Body of pancreas (tissue), 4 donors: ENCODE measurements at places on chromosomes 13 and 19. TPM values are rescaled to one million over a fixed set of nuclear protein-coding genes. Genes with fewer than 3 reads are reported as not detected.

DNA sequence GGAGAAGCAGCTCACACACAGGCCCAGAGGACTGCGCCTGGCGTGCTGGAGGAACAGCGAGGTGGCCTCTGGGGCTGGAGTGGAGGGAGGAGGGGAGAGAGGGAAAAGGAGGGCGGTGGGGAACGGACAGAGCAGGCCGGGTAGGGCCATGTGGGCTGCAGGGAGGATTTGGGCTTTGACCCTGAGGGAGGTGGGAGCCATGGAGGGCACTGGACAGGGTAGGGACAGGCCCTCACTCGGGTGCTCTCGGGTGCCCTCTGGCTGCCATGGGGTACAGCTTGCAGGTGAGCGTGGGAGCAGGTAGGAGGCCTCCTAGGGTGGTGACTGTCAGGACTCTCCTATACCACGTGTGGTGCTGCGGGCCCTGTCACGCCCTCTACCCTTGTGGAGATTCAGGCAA, 22.8 kb downstream of the PLIN4 start:
- no peak for DNase-seq

- no peak for DNase-seq
These were observed 29.8 kb upstream of the SPACA7 start for GRCh38 chr13:112346173-112346898.

GRCh38 chr13:22210134-22210930, 539.5 kb downstream of the FGF9 start:
- DNase-seq, result no peak

DNA sequence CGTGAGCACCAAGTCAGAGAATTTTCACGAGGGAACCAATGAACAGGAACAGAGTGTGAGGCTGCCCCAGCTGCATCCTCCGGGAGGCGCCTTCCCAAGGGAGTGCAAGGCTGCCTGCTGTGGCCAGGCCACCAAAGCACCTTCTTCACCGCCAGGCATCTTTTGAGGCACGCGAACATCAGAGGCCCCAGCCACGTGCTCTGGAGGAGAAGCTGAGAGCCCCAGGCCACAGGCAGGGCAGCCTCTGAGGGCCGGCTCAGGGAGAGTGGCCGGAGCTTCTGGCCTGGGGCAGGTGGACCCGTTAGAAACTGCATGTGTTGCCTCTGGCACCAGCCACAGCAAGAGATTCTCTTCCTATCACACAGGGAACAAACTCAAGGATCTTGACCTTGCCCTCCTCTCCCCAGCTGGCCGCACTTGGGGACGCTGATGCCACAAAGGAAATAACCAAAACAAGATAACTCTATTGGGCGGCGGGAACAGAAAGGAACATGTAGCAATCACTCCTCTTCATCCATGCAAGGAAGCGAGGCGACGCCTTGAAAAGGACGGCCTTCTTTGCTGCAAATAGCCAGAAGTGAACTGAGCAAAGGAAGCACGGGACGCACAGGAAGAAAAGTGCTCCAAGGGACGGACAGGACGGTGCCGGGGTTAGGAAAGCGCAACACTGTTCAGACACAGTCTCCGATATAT, 19.9 kb downstream of the GAS6 start:
- peak; percentile 10 for DNase-seq

DNA sequence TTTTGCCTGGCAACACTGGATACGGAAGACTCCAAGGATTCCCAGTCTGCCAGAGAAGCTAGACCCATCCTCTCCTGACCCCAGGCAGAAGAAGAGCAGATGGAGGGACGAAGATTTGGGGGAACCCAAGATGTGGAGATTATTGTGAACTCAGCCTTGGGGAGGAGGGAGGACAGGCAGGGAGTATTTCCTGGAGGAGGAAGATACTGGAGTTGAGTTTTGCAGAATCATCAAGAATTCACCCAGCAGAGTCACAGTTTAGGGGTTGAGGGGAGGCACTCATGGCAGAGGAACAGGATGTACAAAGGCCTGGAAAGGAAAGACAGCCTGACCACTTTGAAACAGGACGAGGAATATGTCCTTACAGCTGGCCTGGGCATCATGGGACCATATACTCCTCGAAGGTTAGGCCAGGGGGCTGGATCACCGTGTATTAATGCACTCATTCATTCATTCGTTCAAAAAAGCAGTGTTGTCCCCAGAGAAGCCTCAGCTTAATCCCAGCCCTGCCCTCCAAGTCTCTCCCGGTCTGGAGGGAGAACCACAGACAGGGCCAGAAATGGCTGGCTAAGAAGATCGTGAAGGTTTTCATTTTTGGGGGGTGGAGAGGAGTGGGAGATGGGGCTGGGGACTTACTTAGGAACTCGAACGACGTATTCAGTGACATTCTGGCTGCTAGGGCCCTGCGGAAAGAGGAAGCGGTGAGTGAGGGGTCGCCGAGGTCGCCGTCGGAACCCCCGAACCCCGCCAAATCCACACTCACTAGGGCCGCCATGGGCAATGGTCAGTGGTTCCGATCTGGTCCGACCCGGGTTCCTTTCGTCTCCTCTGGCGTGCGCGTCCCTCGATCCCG, 517 bp downstream of the GTF2F1 start:
- DNase-seq, result no peak

GRCh38 chr13:113077566-113077952, 28.0 kb upstream of the F7 start:
- no peak for DNase-seq

GRCh38 chr13:50208826-50209335, 193.6 kb downstream of the KCNRG start:
- DNase-seq, result no peak

DNA sequence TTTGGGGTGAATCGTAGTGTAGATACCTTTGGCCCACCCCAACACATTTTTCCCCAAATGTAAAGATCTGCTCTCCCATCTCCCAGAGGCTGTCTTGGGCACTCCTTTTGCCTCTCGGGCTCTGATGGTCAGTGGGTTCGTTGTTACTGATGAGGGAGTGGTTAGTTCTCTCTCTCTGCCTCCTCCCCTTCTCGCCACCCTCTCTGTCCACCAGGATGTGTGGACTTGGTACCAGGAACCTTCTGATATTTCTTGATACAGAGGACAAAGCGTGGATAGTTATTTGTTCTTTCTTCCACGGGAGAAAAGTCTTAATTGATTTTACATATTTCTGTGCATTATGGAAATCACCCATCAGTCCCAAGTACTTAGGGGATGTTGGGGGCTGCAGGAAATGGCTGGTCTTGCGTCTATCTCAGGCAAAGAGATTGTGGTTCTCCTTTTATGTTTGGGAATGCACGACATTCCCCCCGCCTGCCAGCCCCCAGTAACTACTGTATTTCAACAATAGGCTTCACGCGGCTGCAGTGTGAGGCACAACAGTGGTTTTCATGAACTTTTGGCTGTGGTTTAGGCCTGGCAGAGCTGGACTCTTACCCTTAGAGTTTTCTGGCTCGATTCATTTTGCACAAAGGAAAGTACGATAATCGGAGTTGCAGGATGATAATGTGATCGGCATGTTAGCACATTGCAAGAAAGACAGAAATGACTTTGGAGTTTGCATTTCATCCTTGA, 79.0 kb upstream of the ZNF536 start:
- no peak for DNase-seq

DNA sequence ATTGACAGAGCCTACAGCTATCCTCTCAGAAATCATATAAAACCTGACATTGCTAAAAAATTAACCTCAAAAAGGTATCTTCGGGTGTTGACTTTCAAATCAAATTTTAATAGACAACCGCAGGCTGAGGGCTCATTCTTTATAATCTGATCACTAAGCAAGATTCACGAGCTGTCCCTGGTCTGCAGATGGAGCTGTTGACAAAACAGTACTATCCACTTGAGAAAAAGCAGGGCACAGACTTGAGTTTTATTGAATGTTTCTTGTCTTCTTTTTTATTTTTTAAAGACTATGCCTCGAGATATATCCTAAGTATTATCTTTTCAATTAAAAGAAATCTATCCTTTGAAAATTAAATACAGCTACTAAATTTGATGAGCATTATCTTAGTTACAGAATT, 540.5 kb downstream of the PCDH9 start:
- no peak for DNase-seq

GRCh38 chr13:83905641-83906040, 23.4 kb upstream of the SLITRK1 start:
- DNase-seq, result no peak

DNA sequence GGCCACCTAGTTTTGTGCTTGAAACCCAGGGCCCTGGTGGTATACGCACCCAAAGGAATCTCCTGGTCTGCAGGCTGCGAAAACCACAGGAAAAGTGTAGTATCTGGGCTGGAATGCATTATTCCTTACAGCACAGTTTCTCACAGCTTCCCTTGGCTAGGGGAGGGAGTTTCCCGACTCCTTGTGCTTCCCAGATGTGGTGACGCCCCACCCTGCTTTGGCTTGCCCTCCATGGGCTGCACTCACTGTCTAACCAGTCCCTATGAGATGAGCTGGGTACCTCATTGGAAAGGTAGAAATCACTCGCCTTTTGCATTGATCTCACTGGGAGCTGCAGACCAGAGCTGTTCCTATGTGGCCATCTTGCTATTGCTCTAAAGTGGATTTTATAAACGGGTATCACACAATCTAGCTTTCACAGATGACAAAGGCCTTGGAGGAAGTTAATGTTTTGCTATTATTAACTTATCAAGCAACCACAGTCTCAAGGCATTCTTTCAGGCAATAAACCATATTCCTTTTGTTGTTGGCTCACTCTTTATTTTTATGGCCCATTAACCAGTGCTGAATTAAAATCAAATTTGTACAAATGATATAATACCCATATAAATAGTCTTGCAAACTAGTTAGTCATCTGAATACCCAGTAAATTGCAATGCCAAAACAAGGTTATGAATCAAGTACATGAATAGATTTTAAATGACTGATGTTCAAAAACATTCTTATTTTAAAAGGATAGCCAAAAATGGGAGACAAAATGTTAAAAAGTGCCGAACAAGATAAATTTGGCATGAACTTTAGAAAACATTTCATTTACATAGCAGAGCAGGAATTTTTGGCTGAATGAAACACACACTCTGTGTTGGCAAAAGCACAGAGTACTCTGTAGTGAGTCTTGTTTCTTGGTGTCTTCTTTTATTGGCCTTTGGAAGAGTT, 475.4 kb upstream of the ARGLU1 start:
- DNase-seq, result no peak

GRCh38 chr13:75739244-75739868, 103.2 kb downstream of the LMO7 start:
- no peak for DNase-seq

DNA sequence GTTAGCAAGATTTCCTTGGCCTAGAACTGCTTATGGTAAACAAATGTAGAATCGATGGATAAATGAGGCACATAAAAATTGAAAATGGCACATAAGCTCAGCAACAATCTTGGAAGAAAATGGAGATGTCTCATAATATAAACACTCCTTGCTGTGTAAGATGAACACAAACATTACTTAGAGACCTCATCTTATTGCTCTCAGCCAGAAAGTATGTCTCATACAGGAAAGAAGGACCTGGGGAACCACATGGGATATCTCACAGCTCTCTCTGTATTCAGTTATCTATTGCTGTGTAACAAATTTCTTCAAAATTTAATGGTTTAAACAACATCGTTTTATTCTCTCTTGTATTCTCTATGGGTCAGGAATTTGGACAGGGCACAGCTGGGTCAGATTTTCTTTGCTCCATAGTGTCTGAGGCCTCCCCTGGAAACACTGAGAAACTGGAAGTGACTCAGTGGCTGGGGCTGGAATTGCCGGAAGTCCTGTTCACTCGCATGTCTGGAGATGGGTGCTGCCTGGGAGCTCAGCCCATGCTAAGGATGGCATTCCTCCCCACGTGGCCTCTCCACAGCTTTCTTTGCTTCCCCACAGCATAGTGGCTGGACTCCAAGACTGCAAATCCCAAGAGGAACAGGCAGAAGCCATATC, 105.1 kb downstream of the NUFIP1 start:
- no peak for DNase-seq

GRCh38 chr13:38922170-38922569, 68.5 kb downstream of the STOML3 start:
- no peak for DNase-seq

PTGIR gene
- 9.6 TPM for total RNA-seq

FXYD3 gene
- total RNA-seq, result 13.5 TPM

RHPN2 gene
- total RNA-seq, result 11.2 TPM

SPACA4 gene
- not detected for total RNA-seq

CARS2 gene
- total RNA-seq, result 43.5 TPM

SIGLEC14 gene
- not detected for total RNA-seq

EFNB2 gene
- 4.6 TPM for total RNA-seq

HSPB6 gene
- 117 TPM for total RNA-seq
